CD4-positive, alpha-beta T cell treated with Interleukin-21 for 1 hour (primary cell): ENCODE measurements at places on chromosomes 12 and 14.

- peak; percentile 17 for DNase-seq
These were observed 2.2 kb downstream of the TBPL2 start for GRCh38 chr14:55438066-55438683.

DNA sequence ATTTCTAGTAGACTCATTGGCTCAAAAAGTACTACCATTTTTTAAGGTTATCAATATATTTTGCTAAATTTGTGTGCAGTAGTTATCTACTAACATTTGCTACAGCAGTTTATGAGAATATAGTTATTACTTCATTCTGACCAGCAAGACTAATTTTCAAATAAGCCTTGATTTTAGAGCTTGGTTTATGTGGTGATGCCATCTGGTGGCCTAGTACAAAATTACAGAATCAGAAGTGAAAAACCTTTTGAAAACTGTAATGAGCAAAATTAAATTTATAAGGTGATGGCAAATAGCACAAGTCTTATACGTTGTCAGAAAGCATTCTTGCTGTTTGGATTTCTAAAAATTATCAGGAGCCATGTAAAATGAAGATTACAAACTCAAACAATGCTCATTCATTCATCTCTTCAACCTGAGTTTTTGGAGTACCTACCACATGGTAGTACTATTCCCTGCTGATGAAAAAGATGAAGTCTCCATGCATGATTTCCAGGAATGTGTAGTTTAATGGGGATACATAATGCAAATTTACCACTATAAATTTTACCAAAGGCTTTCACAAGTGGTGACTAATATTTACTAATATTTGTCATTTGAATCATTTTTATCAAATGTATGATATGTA is 51.0 kb downstream of the MAGOHB start:
- peak; percentile 69 for DNase-seq

DNA sequence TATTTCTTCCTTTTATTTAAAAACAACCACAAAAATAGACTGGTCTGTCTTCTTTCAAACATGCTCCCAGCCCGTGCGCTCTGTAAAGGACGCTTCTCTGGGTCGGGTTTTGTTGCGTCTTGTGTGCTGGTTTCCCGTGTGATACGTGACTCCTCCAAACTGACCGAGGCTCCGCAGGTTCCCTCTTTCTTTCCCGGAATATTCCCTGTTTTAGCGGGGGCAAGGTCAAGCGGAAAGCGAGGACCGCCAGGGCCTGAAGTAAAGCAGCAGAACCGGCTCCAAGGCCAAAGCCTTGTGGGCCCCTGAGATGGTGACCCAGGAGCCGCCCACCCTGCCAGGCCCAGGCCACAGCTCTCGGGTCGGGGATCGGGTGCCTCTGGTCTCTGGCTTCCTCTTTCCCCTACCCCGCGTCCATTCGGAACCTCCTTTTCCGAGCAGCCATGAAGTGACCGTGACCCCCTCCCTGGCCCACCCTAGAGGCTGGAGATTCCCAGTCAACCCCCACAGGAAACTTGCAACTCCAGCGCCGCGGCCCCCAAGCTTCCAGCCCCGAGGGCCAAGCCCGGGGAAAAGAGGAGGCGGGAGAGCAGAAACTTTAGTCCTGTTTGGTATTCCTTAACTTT is 885 bp upstream of the HOXC10 start:
- no peak for DNase-seq

DNA sequence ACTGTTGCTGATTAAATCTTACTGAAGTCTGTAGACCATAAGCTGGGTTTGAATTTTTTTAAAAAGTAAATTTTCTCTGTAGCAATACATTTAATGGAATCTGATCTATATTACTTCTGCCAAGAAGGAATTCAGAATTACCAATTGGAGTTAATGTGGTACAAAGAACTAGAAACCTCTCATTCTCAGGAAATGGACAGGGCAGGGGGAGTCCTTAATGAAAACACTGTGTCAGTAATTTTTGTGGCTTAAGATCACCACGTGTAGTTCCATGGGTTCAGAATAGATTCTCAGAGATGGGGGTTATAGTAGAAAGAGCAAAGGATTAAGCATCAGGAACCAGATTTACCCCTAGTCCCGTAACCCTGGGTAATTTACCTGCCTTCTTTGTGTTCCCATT is 30.3 kb downstream of the FBXL14 start:
- DNase-seq, result no peak

DNA sequence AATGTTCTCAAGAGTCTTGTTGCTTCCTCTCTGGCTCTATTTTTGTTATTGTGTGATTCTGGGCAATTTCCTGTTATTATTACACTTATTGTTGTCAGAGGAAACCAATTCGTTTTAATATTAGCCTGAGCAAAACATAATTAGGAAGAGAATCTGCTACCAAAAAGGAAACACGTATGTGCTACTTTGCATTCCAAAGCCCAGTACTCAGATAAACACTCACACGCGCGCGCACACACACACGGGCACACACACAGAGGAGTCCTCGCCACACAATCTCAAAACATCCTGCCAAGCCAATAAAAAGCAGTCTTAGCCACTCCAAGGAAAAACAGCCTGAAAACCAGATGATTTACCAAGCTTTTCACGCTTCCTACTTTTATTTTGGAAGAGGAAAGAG is 400.7 kb downstream of the NUAK1 start:
- DNase-seq, result no peak

GRCh38 chr12:39103552-39104165 is 198.3 kb upstream of the CPNE8 start:
- peak; percentile 53 for DNase-seq

DNA sequence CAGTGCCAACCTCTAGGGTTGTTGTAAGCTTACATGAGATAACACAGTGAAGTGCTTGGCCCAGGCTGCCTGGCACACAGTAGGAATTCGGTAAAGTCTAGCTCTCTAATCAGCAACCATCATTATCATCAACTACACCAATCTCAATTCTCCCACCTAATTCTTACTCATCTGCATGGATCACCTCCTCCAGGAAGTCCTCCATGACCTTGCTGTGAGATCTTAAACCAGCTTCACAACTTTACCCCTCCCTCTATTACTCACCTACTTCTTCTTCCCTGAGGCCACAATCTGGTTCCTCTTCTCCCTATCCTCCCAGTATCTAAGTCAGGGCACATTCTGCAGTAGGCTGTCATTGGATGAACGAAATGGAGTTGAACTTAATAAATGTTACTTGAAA is 67.3 kb downstream of the GSC start:
- DNase-seq, result no peak

DNA sequence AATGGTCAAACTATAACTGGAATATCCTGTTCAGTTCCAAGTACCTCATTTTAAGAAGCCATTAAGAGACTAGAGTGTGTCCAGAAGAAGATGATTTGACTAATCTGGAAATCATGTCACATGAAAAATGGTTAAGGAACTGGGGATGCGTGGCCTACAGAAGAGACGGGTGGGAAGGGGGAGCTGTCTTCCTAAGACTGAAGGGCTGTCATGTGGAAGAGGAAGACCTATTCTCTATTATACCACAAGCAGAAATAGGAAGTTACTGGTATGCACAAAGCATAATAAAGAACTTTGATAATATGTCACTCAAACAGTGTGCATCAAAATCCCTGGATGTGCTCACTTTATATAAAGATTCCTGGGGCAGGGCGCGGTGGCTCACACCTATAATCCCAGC is 50.3 kb downstream of the HECTD4 start:
- no peak for DNase-seq

DNA sequence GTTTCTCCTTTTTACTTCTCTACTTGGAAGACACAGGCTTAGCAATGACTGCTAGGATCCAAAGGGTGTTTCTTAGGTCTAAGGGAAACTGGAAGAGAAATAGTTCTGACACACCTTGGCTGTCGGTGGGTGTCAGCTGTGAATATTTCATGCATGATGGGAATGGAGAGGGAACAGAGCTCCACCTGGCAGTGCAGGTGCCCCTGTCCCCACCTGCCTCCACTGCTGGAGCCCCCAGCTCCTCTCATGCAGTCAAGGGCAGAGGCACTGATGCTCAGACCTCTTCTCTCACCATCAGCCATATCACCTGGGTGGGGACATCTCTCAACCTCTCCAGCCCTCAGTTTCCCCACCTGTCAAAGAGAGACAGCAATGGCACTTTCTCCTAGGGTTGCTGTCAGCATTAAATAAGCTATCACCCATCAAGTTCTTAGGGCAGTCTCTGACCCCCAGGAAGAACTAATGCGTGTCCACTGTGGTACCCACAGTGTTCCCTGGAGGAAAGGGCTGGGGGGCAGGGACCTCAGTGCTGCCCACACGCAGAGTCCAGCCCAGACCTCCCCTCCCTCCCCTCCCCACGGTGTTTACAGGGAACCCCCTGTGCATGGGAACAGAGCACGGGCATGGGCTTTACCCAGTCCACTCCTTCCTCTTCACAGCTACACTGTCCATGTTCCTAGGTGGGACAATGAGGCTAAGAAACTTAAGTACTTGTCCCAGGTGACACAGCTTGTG is 69.1 kb downstream of the C14orf132 start:
- no peak for DNase-seq
